Stimulated activated CD4-positive, alpha-beta T cell treated with anti-CD3 and anti-CD28 coated beads, TNF-alpha, amount 100 ng/mL, for 48 hours (primary cell): ENCODE measurements at places on chromosomes 1 and 21.
A peak's percentile ranks its signal among the peaks of the same experiment; 100 is the strongest.

DNA sequence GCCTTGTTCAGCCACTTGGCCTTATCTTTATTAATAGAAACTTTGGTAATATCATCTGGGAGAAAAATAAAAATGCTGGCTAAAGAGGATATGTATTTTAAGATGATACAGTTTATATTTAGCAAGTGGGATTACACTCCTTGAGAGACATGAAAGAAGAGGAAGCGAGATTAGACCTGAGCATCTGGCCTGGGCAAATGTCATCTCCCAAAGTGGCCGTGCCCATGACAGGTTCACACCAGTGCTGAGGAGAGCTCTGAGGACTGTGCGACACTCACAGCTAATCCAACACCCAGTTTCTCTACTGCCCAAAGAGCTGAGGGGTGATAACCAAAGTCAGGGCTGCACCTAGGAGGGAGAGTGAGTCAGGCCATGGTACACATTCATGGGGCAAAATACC is 121.7 kb upstream of the DUSP10 start:
- DNase-seq = no peak

- no peak for DNase-seq
These were observed 11.7 kb upstream of the SH3GLB1 start for GRCh38 chr1:86692641-86693040.

DNA sequence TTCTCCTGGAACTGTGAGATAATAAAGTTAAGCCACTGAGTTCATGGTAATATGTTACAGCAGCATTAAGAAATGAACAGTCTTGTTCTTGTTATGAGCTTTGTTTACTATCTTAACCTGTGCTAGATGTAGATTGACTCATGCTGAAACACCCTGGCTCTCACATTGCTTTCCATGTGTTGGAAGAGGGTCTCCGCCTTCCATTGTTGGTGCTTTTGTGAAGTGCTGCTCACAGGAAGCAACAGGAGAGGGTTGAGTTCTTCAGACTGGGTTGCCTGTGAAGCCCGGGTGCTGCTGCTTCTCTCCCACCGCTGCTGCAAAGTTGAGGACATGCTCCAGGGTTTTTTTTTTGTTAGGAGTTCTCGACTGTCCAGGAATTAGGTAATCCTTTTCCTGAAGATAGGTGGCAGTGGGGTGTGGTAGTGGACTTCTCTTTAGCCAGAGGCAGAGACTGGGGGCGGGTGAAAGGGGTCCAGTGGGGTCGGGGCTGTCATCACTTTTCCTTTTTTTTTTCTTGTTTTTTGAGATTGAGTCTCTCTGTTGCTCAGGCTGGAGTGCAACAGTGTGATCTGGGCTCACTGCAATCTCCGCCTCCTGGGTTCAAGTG is 28.7 kb upstream of the HMGN1 start:
- no peak for DNase-seq

- no peak for DNase-seq
These were observed 92.6 kb downstream of the TPR start for GRCh38 chr1:186282466-186282865.

GRCh38 chr1:217647791-217648190 is 16.6 kb downstream of the SPATA17 start:
- no peak for DNase-seq

- DNase-seq = no peak
These were observed 418.6 kb downstream of the MRPL39 start for GRCh38 chr21:25188677-25189079.

- DNase-seq = no peak
These were observed 40.5 kb upstream of the SYT2 start for GRCh38 chr1:202750761-202751160.

GRCh38 chr1:241985787-241986186 is 13.1 kb downstream of the MAP1LC3C start:
- no peak for DNase-seq

- no peak for DNase-seq
These were observed 226.1 kb downstream of the SLC45A1 start for GRCh38 chr1:8543965-8544364.

DNA sequence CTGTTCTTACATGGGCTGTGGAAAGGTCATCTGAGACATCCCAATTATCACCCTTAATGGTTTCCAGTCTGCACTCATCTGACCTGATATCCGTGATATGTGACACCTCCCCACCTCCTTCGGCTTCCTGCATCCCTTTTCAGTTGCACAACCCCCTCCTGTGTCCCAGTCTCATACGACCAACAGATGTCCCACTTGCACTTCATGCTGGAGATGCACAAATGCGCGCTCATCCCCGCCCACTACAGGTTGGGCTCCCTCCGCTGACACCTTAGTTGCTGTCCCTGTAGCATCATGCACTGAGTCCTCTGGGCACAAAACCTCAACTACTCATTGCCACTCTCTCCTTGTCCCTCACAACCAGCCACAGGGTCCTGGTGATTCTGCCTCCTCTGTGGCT is 94.4 kb downstream of the MIS18A start:
- DNase-seq = no peak

GRCh38 chr1:206547104-206547503 is 39.8 kb downstream of the RASSF5 start:
- DNase-seq = no peak

GRCh38 chr1:6054596-6054995 is 8.9 kb downstream of the KCNAB2 start:
- no peak for DNase-seq

- DNase-seq = peak; percentile 33
These were observed at the start of gene CELSR2 for GRCh38 chr1:109248797-109249629. CELSR2 (plus strand) TSS chr1:109249539; CDS start chr1:109250080, 541 bp downstream.

- DNase-seq = no peak
These were observed 284.4 kb upstream of the GJB5 start for GRCh38 chr1:34470401-34470800.

DNA sequence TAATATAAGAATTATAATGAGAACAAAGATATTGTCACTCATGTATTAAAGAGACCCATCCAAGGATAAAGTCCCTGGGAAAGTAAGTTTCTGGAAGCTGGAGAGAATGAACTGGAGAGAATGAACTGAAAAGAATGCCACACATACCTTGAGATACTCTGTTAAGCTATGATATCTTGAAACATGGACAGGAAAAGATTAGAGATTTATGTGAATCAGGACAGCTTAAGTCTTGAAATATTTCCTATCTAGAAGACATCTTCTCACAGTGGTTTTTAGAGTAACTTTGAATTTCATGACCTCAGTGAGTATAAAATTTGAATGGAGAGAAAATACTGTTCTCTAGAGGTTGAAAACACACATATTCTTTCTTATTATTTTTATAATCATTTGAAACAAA is 201.3 kb upstream of the HMCN1 start:
- no peak for DNase-seq

DNA sequence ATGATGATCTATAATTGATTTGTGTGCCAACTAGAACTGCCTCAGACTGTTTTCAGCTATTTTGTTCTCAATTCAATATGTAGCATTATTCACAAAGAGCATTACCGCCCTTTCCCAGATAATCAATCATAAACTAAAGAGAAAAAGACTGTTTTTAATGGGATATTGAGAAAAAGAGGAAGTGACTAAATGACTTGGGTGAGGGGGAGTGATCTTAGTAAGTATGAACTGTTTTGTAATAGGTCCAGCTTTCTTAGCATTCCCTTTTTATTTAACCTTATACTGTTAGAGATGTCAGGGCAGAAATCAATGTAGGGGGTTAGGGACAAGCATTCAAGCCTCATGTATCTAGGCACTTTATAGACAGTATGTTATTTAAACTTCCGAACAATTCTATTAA is 157.8 kb upstream of the DPYD start:
- no peak for DNase-seq

GRCh38 chr1:57278558-57278957 is 145.3 kb downstream of the DAB1 start:
- DNase-seq = no peak

GRCh38 chr1:64572222-64572900 is 102.4 kb downstream of the CACHD1 start:
- DNase-seq = no peak

GRCh38 chr21:32929633-32930038 is 96.1 kb upstream of the OLIG2 start:
- no peak for DNase-seq

DNA sequence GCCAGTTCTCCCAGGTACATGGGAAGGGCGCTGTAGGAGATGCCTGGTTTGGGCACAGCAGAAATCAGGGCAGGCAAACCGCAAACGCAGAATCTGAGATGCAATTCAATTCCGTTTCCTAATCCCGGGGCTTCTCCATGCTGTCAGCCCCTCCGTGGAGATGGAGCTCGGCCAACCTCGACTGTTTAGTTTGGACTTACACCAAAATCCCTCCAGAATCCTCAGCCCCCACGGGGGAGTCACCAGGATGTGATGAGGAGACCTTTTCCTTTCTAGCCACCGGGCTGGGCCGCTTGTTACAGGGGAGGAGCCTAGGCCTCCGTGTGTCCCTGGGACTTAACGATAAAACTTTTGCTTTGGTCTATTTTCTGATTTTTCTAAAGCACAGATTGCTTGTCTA is 7.9 kb downstream of the SLC2A7 start:
- no peak for DNase-seq

DNA sequence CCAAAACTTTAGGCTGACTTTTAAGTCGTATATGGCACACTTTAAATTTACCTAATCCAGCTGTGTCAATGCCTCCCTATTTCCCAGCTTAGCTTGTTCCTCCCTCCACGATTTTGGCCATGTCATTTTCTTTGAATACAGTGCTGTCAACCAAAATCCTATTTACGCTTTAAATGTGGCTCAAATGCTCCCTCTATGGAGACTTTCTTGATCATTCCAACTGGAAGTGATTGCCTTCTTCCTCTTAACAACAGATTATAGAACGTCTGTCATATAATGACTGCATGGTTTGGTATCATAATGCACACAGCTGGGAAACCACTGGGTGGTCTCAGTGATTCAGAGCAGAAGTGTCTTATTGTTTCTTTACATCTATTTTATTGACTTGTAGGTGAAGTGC is 18.9 kb upstream of the BATF3 start:
- DNase-seq = no peak

DNA sequence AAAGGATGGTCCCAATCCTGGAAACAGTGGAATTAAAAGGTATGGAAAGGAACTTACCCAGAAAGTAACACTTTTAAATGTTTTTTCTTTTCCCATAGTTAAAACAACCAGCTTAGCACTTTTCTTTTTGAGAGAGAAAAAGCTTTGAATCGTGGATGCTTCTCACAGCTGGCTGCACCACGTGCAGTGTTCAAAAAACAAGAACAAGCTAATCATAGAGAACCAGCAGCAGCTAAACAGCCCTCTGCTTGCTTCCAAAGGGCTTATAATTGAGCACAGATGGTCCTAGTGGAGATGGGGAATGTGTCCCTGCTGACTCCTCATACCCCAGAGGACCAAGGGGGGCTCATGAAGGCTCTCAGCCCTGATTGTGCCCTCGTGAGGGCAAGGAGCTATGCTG is 26.4 kb downstream of the UTP25 start:
- no peak for DNase-seq

DNA sequence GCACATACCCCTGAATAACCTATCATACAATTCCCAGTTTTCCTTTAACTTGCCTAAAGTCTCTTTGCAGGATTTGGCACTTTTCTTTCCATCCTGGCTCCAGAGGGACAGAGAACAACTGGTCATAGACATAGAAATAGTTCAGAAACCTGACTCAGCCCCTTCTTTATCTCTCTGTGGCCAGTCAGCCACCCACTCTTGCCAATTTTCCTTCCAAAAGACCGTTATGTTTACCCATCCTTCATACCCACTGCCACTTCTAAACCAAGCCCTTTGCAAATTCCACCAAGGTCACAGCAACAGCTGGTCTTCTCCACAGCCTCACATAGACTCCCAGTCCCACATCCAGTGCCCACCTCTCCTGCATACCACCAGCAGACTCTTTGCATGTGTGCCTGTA is 127.2 kb upstream of the FGGY start:
- DNase-seq = no peak

- no peak for DNase-seq
These were observed 197.4 kb downstream of the RRAGC start for GRCh38 chr1:38662126-38662525.

- no peak for DNase-seq
These were observed 51.0 kb downstream of the AHDC1 start for GRCh38 chr1:27552911-27553420.

DNA sequence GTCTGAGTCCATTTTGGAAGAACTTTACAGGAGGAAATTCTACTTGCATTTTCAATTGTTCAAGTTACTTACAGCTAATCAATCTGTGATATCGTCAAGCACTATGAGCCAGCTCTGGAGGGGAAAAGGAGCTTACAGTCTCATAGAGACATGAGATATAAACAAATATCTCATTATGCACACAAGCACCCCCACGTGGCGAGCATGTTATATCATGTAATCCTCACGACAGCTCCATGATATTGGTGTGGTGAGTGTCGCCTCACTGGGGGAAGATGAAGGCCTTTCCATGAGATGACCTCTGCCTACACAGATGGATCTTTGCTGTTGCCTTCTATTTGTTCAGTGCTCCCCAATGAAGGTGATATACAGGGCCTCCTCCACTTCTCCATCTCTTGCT is 34.6 kb downstream of the TNR start:
- no peak for DNase-seq

GRCh38 chr1:43454270-43455011 is 710 bp upstream of the HYI start:
- DNase-seq = peak; percentile 30

- DNase-seq = no peak
These were observed at the start of gene RSPO1 for GRCh38 chr1:37634244-37634991. RSPO1 (minus strand) TSS chr1:37634892; CDS start chr1:37629661, 5,231 bp downstream.

GRCh38 chr1:152997901-152998300 is 3.6 kb upstream of the SPRR3 start:
- no peak for DNase-seq

GRCh38 chr1:167344615-167345385 is 124.1 kb downstream of the POU2F1 start:
- no peak for DNase-seq

DNA sequence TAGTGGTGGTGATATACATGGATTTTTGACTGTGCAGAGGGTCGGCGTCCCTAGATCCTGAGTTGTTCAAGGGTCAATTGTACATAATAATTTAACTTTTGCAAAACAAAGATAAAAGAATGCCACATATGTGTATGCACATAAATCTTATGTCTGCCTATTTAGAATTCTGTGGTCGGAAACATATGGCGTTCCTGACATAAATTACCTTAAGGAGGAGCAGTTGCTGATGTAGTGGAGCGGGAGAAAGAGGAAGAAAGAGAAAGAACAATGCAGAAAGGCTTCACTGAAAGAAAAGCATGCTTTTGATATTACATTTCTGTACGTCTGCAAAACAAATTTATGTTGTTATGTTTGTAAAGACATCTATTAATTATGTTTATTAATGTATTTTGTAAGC is 40.0 kb downstream of the S1PR1 start:
- no peak for DNase-seq

GRCh38 chr1:27535386-27535785 is 45.4 kb upstream of the WASF2 start:
- DNase-seq = no peak

DNA sequence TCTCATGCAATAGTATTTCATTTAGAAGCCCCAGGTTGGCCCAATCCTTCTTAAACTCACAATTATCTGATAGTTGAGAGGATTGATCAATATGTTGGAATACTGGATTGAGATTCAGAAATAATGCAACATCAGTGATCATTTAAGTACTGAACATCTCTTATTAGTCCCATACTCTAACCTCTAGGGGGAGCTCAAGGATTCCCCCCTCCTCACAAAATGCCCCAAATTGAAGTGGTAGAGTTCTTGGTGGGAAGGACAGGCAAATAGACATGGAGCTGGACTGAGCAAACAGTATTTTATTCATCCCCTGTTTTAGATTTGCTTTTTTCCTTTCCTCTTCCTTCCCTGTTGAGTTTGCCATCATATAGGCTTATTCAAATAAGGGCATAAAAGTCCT is 62.8 kb downstream of the NGF start:
- no peak for DNase-seq
